Caco-2 (cell line): ENCODE measurements at places on chromosomes 13 and 19.

- H3K36me3 ChIP-seq: no peaks in the 10 kb centered on the region
- H3K27ac ChIP-seq: peak overlapping the region; percentile 7
- peaks cover 64% of the 10 kb centered on the region for H3K4me1 ChIP-seq
- no peaks in the 10 kb centered on the region for H3K27me3 ChIP-seq
These were observed 179.8 kb upstream of the RFC3 start for GRCh38 chr13:33637978-33638743.

DNA sequence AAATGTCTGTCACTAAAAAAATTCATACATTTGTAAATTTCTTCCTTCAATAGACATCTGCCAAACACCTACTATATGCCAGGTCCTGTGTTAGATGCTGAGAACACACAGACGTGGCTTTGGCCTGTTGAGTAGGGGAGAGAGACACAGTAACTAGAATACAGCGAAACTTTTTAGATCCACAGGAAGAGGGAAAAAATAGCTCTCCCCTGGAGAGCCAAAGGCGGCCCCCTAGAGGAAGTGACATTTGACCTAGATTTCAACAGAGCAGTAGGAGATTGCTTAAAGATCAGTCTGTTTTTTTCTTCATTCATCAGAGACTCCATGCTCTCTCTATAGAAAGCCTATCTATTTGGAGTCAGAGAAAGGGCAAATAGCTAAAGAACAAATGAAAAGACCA, 11.3 kb downstream of the LCP1 start:
- no peak for DNase-seq
- H3K27me3 ChIP-seq: no peaks in the 10 kb centered on the region
- H3K4me3 ChIP-seq: no peak overlapping the region
- no peak overlapping the region for H3K27ac ChIP-seq

- no peak for DNase-seq
- H3K4me3 ChIP-seq: no peak overlapping the region
- H3K4me1 ChIP-seq: peaks cover 5% of the 10 kb centered on the region; the same call in 1 of the 2 replicates
- no peak overlapping the region for H3K27ac ChIP-seq
- no peaks in the 10 kb centered on the region; the same call in 1 of the 2 replicates for H3K36me3 ChIP-seq
These were observed 42.6 kb downstream of the KLF2 start for GRCh38 chr19:16367261-16367683.

DNA sequence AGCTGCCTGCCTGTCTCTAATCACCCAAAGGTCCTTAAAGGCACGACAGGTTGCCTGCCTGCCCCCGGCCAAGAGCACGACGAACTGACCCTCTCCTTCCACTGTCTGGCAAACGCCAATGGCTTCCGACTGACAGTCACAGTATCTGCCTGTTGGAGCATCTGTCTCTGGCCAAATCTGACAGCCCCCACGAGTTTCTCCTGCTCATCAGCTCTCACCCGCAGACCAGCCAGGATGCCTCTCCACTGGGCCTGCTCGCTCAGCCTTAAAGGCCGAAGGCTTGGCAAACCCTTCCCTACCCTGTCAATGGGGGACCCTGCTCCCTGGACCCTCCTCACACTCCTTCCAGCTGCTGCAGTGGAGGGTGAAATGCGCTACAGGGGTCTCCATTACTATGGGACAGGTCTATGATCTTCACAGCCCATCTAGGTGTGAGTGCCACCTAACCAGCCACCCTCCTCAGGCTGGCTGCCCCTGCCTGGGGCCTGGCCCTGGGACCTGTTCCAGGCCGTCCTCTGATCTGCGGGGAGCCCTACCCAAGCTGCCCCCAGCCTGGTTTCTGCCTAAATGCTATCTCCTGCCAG, 932 bp downstream of the FAM83E start:
- H3K27me3 ChIP-seq: no peaks in the 10 kb centered on the region
- H3K36me3 ChIP-seq: peaks cover 13% of the 10 kb centered on the region
- H3K27ac ChIP-seq: peak overlapping the region; percentile 98
- no peak overlapping the region for H3K4me3 ChIP-seq

GRCh38 chr19:13100841-13101589, 1.6 kb downstream of the LYL1 start:
- no peaks in the 10 kb centered on the region for H3K27me3 ChIP-seq
- peaks cover 11% of the 10 kb centered on the region for H3K4me1 ChIP-seq

GRCh38 chr13:51933466-51934058, 71.8 kb downstream of the CCDC70 start:
- DNase-seq: no peak
- no peaks in the 10 kb centered on the region for H3K27me3 ChIP-seq
- H3K4me3 ChIP-seq: no peak overlapping the region
- no peaks in the 10 kb centered on the region; the same call in 1 of the 2 replicates for H3K36me3 ChIP-seq
- H3K4me1 ChIP-seq: no peaks in the 10 kb centered on the region
- no peak overlapping the region for H3K27ac ChIP-seq

- no peaks in the 10 kb centered on the region for H3K27me3 ChIP-seq
- peaks cover 51% of the 10 kb centered on the region for H3K4me1 ChIP-seq
- H3K36me3 ChIP-seq: no peaks in the 10 kb centered on the region
These were observed 75.6 kb upstream of the KLF5 start for GRCh38 chr13:72983085-72983768.

GRCh38 chr19:35044317-35045117, 3.0 kb downstream of the HPN start:
- H3K27ac ChIP-seq: no peak overlapping the region
- no peak for DNase-seq
- peaks cover 36% of the 10 kb centered on the region for H3K4me1 ChIP-seq
- H3K36me3 ChIP-seq: peaks cover 2% of the 10 kb centered on the region; the same call in 1 of the 2 replicates
- H3K27me3 ChIP-seq: no peaks in the 10 kb centered on the region
